Stimulated activated CD8-positive, alpha-beta memory T cell treated with anti-CD3 and anti-CD28 coated beads, Interleukin-4, amount 100 ng/mL, for 4 hours (primary cell): ENCODE measurements at places on chromosomes 5 and 9.

DNA sequence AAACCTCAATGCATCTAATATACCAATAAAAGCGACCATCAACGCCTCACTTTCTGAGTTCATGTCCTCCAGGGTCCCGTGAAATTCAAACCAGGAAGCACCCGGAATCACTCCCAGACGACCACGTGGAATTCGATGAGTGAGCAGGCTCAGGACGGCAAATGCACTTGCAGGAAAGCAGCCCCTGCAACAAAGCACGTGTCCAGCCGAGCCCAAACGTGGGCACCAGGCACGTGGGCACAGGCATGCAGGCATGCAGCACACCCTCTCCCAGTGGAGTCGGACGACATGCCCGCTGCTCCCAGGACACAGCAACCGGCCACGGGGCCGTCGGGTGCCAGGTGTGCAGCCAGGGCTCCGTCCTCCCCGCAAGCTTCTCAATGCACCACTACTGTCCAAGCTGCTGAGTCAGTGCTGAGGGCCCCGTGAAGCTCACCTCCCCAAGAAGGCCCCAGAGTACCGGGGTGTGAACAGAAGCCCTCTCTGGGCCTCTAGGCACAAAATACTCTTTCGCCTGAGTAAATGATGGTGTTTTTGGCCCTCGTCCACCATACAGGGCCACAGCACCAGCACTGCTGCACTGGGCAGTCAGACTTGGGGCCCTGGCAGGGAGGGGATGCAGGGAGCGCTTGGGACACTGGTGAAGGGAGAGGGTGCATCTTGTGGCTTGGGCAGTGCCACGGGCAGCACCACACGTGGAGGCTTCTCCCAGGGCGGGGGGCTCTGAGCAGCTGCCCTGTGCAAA is 87.6 kb downstream of the VAV2 start:
- no peak for DNase-seq

DNA sequence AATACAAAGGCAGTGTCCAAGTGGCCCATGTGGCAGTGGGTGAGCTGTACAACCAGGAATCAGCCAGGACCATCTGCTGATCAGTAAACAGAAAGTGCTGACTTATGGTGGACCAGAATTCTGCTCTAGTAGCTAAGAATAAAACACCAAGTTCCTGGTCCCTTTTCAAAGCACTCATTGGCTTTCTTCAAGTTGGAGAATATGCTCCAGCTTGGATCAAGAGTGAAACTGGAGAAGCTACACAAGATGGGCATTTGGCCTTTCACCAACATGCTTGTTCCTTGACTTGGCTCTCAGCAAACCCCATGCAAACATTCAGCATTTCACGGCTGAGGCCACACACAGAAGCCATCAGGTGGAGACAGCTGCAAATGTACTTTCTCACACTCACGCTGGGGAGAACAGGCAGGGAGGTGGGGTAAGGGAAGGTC is 32.1 kb downstream of the MARCHF3 start:
- DNase-seq: no peak

- no peak for DNase-seq
These were observed 51.4 kb downstream of the CFAP77 start for GRCh38 chr9:132461281-132461896.

GRCh38 chr9:8232726-8233125 is 433.1 kb upstream of the DMAC1 start:
- DNase-seq: no peak

GRCh38 chr9:126947529-126947928 is 32.9 kb downstream of the RALGPS1 start:
- DNase-seq: no peak

GRCh38 chr5:115271295-115272050 is 8.8 kb upstream of the PGGT1B start:
- no peak for DNase-seq

- DNase-seq: no peak
These were observed 33.3 kb upstream of the PHF2 start for GRCh38 chr9:93543117-93543516.

- no peak for DNase-seq
These were observed 20.8 kb downstream of the KYAT1 start for GRCh38 chr9:128860937-128861336.

GRCh38 chr9:15018096-15018637 is 107.9 kb upstream of the FREM1 start:
- no peak for DNase-seq

GRCh38 chr5:179585941-179586401 is 35.6 kb downstream of the RUFY1 start:
- no peak for DNase-seq

GRCh38 chr9:15824310-15824709 is 271.5 kb downstream of the CCDC171 start:
- no peak for DNase-seq

GRCh38 chr9:131810351-131811170 is 70.7 kb upstream of the RAPGEF1 start:
- no peak for DNase-seq

- DNase-seq: no peak
These were observed 190.1 kb downstream of the PARP8 start for GRCh38 chr5:50856401-50857119.

- DNase-seq: no peak
These were observed 113.8 kb downstream of the RAPGEF6 start for GRCh38 chr5:131521252-131521651.

DNA sequence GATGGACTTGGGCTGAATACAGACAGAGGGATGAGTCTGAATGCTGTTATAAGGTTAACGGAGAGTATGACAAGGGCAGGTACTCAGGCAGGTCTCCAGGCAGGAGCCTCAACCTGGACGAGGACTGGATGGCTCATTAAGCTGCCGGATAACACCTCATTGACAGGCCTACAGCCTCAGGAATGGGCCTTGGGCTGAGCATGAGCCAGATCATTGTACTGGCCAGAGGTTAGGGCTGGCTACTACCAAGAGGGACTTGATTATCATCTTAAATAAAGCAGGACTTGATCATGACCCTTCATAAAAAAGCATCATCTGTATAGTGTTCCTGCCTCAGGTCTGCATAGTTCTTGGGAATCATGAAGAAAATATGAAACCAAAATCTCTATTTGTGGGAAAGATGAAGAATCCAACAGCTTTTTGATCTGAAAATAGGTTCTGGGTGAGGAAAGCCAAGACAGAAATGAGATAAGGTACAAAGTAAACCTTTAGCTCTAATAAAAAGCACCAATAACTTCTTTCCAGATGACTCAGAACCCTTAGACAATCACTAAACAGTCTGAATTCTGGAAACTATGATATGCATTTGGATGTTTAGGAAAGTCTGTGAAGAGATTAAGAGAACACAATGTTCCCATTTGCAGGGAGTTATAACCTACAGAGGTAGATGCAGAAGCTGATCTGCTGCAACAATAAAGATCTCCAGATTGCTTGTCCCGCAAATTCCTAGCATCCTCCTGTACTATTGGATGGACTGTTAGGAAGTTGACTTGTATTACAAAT is 343.1 kb downstream of the CTNND2 start:
- no peak for DNase-seq

GRCh38 chr9:127356906-127357305 is 40.1 kb upstream of the SLC2A8 start:
- no peak for DNase-seq

GRCh38 chr9:21252721-21253547 is 13.1 kb upstream of the IFNA14 start:
- no peak for DNase-seq

DNA sequence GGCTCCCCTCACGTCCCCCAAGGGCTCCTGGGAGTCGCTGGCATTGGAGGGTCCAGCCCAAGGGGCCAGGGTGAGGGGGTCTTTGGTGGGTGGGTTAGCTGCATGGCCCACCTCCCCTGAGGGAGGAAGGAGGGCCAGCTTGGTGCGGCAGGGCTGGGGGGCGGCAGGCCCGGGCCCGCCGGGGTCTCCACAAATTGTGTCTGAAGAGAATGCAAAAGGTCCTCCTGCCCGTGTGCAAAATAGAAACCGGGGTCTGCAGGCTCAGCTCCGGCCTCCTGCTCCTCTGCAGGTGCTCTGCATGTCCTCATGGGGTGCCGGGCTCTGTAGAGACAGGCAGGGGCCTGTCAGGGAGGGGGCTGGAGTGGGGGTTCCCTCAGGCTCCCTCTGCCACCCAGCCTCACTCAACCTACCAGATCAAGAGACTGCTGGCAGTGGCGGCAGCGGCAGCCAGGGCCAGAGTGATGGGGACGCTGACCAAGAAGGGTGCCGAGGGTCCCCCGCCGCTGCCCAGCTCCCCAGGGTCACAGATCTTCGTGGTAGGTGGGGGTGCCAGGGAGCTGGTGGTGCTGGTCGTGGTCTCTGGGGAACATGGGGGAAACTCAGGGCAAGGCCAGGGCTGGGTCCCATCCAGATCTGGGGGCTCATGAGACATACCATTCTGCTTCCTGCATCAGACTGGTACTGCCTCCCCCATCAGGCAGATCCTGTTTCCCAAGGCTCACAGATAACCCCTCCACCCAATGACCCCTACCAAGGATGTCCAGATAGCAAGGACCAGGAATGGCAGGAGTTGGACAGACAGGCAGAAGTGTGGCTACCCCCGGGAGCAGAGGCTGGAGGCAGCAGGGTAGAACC is 29.2 kb upstream of the ENHO start:
- DNase-seq: no peak

GRCh38 chr9:124101969-124102345 is 90.4 kb downstream of the LHX2 start:
- no peak for DNase-seq

- DNase-seq: no peak
These were observed 708.8 kb downstream of the MTRR start for GRCh38 chr5:8577792-8578191.

GRCh38 chr5:88325868-88326267 is 57.2 kb upstream of the TMEM161B start:
- DNase-seq: no peak

DNA sequence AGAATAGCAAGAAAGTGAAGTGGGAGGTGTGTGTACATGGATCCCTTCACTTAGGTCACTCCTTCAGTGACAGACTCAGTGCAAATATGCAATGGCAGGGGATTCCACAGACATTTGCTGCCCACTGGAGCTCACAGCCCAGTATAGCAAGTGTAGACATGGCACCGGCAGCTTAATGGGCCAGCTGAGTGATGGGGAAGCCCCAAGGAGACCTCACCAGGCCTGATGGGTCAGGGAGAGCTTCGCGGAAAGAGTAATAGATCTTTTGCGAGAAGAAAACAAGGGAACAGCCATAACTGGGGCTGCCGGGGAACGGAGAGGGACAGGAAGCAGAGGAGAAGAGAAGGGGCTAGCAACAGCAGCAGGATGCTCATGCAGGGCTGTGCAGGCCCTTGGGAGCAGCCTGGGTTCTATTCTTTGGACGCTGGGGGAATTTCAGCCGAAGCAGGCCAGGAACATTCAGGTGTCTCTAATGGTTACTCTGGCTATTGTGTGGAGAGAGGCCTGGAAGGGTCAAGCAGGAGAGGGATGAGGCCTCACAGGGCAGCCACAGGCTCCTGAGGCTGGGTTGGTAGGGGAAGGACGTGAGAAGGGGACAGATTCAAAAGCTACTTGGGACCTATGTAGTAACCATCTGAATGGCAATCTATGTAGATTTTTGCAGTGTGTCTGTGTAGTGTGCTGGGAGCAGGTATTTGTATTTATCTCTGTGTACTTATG is 27.0 kb downstream of the TCF7 start:
- DNase-seq: no peak

GRCh38 chr9:133004091-133004998 is 25.9 kb downstream of the GFI1B start:
- no peak for DNase-seq

DNA sequence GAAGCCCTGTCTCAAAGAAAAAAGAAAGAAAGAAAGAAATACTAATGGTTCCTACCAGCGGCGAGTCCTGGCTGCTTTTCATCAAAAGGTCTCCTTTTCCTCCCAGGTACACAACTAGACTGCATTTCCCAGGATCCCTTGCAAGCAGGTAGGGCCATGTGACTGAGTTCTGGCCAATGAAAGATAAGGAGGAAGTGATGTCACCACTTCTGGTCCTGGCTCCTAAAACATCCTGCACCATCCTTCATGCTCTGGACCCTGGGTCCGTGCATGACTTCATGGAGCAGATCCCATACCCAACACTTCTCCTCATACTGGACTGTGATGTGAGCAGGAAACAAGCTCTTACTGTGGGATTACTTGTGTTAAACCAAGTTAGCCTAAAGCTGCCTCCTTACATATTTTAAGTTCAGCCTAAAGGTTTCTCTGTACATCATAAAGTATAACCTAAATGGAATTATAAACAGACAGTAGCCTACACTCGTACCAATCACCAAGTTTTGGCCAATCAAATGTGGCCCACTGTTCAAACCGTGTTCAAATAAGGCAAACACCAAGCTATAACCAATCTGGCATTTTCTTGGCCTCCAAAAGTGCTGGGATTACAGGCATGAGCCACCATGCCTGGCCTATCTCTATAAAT is 30.2 kb upstream of the FUBP3 start:
- DNase-seq: no peak

DNA sequence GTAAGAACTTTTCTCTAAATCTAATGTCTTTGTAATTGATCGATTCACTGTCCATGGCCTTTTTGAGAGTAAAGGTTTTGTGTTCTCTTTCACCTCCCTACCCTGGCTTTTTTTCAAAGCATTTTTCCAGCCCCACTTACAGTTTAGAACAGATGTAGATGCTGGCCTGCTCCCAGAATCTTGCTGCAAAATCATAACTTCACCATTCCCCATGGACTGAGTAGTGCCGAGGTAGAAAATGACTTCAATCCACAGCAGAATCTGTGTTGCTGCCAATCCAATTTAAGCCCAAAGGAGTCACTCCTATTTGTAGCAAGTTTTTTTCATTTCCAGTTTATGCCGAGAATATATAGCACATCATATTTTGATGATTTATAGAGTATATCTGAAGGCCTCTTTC is 46.5 kb upstream of the CEMIP2 start:
- DNase-seq: no peak

GRCh38 chr9:114757395-114757794 is 48.4 kb downstream of the TNFSF15 start:
- DNase-seq: no peak

DNA sequence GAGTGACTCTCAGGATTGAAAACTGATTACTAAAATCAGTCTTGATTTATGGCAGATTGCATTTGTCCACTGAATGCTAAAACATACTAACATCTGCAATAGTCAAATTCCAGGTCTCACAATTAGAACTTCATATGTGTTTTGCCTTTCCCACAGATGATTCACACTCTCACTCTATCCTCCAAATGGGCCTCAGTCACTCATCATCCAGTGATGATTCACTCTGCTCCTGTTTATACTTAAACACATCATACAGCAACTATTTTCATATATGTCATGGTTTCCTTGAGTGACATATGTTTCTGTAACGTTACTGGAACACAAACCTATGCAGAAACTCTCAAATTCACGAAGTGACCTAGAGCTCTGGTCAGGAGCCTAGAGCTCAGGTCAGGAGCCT is 512.9 kb downstream of the HINT1 start:
- no peak for DNase-seq

GRCh38 chr5:56142614-56143372 is 90.3 kb downstream of the ANKRD55 start:
- no peak for DNase-seq

- no peak for DNase-seq
These were observed 18.6 kb downstream of the TMEM252 start for GRCh38 chr9:68522131-68522530.

GRCh38 chr9:15972760-15973159 is 419.9 kb downstream of the CCDC171 start:
- no peak for DNase-seq

GRCh38 chr5:112915831-112916230 is 6.2 kb downstream of the REEP5 start:
- no peak for DNase-seq
